ENCODE measurements at places on chromosomes 3 and 15.

GRCh38 chr3:70856414-70857162, 544.1 kb upstream of the MDFIC2 start:
- no peaks in the 10 kb centered on the region for H3K36me3 ChIP-seq
- no peak overlapping the region for H3K27ac ChIP-seq
- H3K4me3 ChIP-seq: no peak overlapping the region
- DNase-seq: no peak
- peaks cover 22% of the 10 kb centered on the region for H3K27me3 ChIP-seq

DNA sequence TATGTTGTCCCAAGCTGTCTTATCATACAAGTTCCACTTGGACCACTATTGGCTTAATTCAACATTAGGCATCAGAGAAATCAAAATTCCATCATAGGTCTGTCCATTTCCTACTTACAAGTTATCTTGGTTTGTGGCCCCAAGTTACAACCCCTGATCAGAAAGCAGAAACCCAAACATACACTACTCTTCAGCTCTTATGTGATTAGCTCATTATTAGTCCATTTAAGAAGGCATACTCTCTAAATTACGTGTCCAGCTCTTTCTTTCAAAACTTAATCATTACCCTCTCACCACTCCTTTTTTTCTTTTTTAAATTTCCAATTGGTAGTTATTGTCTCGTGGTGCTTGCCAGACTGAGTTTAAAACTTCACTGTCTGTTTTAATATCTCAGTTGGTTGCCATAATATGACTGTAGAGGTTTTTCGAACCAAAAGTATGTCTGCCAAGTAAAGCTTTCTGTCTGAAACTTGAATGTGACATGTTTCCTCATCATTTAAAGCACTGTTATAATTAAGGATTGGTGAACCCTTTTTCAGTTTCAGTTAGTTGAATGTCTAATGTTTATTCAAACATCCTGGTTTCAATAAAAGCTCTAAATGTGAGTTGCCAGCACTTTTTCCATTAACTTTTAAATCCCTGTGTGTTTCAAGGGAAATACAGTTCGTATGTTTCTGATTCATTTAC, 150.3 kb downstream of the SAMMSON start:
- no peaks in the 10 kb centered on the region for H3K27me3 ChIP-seq
- no peak for DNase-seq
- no peaks in the 10 kb centered on the region for H3K36me3 ChIP-seq
- no peak overlapping the region for H3K4me3 ChIP-seq

DNA sequence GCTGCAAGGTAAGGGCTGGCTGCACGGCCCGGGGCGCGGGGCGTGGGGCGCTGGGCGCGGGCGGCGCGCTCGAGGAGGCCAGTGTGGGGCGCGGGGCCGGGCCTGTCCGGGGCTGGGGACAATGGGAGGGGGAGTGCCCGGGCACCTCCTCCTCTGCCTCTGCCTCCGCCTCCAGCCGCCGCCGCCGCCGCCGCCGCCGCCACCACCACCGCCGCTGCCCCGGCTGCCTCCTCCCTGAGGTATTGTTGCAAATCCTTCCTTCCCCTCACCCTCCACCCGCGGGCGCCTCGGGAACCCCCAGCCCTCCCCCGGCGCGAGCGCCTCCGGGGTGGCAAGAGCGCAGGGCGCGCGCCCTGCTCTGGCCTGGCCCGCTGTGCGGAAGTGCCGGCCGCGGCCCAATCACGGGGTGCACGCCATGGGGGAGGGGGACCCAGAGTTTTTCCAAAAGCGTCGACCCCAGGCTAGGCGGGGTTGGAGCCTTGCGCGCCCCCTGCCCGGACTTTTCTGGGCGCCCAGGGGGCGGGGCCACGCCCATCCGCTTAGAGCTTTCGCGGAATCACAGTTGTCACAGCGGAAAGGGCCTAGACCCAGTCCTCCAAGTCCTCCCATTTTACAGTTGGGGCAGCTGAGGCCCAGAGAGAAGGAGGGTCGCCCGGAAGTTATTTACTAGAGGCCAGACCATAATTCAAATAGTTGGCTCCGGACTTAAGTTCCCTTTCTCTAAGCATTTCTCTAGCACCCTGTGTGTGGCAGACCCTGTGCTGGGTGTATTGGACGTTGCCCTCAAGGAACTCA, at the start of gene LPP:
TSS of gene LPP (plus strand) at position 144 of the 795 bp plus-strand sequence. CDS start 251,964 bp downstream, outside the sequence.
- peak; percentile 90 for DNase-seq
- H3K27me3 ChIP-seq: no peaks in the 10 kb centered on the region
- peak within 1 kb of the TSS; percentile 82 for H3K4me3 ChIP-seq
- peak within 1 kb of the TSS; percentile 80 for H3K27ac ChIP-seq

DNA sequence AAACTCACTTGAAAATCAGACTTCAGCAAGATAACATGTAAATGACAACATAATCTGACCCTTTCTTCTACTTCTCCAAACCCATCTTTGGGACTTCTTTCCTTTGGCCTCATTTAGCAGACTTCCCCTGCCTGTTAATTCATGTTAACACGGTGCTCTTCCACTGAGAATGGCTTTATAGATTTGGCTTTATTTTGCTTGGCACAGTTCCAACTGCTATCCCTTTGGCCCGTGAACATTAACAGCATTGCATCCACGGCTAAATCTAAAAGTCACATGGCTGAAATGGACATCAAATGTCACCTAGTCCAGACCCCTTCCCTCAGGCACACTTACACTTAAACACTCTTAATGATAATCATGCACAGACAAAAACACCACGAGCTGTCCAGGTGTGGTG, 3.8 kb downstream of the ZMAT3 start:
- H3K36me3 ChIP-seq: peaks cover 32% of the 10 kb centered on the region
- H3K4me1 ChIP-seq: peaks cover 30% of the 10 kb centered on the region
- no peak for DNase-seq
- H3K27me3 ChIP-seq: no peaks in the 10 kb centered on the region
- H3K4me3 ChIP-seq: no peak overlapping the region

GRCh38 chr3:177385831-177386301, 188.6 kb upstream of the TBL1XR1 start:
- no peaks in the 10 kb centered on the region for H3K4me1 ChIP-seq
- no peak for DNase-seq
- H3K27ac ChIP-seq: no peak overlapping the region
- H3K4me3 ChIP-seq: no peak overlapping the region

DNA sequence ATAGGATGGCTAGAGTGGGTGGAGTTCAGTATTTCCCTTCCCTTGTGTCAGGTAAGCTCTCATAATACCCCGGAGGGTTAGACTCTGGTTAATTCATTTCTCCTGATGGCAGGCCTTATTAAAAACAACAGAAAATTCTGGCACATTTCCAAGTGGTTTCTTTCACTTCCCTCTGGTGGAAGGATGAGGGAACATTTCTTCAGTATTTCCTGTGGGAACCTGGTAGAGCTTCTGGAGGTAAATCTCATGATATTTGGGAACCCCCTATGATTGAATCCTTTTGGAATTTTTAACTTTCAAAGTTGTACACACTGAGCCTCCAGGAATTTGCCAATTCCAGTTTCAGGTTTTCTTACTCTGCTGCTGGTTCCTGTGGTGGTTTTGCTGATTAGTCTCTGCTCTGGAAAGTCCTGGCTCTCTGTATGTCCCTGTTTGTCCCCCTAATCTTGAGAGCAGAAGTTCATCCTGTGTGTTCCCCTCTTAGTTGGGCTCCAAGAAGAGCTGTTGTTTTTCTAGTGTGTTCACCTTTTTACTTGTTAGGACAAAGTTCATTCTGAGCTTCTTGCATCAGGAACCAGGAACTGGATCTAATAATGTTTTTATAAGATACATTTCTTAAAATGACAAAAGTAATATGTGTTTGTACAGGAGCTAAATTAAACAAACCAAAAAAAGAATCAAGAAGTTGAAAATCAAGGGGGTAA, 12.1 kb downstream of the CHRNA7 start:
- DNase-seq: no peak
- no peaks in the 10 kb centered on the region for H3K36me3 ChIP-seq
- H3K4me1 ChIP-seq: no peaks in the 10 kb centered on the region
- H3K4me3 ChIP-seq: no peak overlapping the region

- DNase-seq: no peak
- peaks cover 13% of the 10 kb centered on the region for H3K27me3 ChIP-seq
- H3K27ac ChIP-seq: no peak overlapping the region
- H3K4me3 ChIP-seq: no peak overlapping the region
- H3K36me3 ChIP-seq: no peaks in the 10 kb centered on the region
- H3K4me1 ChIP-seq: no peaks in the 10 kb centered on the region
These were observed 19.7 kb downstream of the ALPK3 start for GRCh38 chr15:84836844-84837243.

GRCh38 chr3:7512048-7512447, 651.1 kb downstream of the GRM7 start:
- no peaks in the 10 kb centered on the region for H3K4me1 ChIP-seq
- no peaks in the 10 kb centered on the region for H3K27me3 ChIP-seq
- H3K4me3 ChIP-seq: no peak overlapping the region
- H3K27ac ChIP-seq: no peak overlapping the region

DNA sequence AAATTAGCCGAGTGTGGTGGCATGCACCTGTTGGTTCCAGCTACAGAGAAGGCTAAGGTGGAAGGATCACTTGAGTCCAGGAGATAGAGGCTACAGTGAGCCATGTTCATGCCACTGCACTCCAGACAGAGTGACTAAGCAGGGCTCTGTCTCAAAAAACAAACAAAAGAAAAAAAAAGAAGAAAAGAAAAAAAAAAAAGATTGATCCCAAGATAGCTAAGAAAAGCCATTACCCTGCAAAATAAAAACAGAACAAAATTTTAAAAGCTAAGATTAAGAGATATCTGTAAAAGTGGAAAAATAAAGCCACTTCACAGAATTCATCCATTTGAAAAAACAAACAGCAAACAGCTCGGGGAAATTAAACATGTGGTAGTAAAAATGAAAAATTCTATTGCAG, 23.8 kb downstream of the LRRC2 start:
- H3K4me3 ChIP-seq: no peak overlapping the region
- peaks cover 63% of the 10 kb centered on the region for H3K4me1 ChIP-seq
- H3K36me3 ChIP-seq: peaks cover 3% of the 10 kb centered on the region
- no peak overlapping the region for H3K27ac ChIP-seq

DNA sequence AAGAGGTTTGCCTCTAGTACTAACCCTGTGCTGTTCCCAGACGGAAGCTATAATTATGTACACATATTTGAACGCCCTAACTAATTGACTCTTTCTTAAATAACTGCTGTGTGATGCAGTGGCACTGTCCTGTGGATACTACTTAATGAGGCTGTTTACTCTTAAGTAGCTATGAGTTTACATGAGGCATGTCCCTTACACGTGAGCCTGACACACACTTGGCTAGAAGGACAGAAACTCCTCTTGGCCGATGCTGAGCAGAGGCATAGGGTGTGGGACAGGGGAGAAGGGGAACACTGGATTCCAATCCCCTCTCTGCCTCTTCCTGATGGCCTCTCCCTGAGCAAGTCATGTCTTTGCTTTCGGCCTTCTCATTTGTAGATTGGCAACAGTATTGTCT, 21.9 kb downstream of the EHD4 start:
- H3K4me3 ChIP-seq: no peak overlapping the region
- no peak for DNase-seq
- H3K27me3 ChIP-seq: no peaks in the 10 kb centered on the region
- H3K36me3 ChIP-seq: peaks cover 8% of the 10 kb centered on the region

- H3K36me3 ChIP-seq: no peaks in the 10 kb centered on the region
- H3K27me3 ChIP-seq: peaks cover 36% of the 10 kb centered on the region
- peaks cover 6% of the 10 kb centered on the region for H3K4me1 ChIP-seq
- H3K4me3 ChIP-seq: no peak overlapping the region
These were observed 92.4 kb upstream of the THBS1 start for GRCh38 chr15:39488516-39488915.

DNA sequence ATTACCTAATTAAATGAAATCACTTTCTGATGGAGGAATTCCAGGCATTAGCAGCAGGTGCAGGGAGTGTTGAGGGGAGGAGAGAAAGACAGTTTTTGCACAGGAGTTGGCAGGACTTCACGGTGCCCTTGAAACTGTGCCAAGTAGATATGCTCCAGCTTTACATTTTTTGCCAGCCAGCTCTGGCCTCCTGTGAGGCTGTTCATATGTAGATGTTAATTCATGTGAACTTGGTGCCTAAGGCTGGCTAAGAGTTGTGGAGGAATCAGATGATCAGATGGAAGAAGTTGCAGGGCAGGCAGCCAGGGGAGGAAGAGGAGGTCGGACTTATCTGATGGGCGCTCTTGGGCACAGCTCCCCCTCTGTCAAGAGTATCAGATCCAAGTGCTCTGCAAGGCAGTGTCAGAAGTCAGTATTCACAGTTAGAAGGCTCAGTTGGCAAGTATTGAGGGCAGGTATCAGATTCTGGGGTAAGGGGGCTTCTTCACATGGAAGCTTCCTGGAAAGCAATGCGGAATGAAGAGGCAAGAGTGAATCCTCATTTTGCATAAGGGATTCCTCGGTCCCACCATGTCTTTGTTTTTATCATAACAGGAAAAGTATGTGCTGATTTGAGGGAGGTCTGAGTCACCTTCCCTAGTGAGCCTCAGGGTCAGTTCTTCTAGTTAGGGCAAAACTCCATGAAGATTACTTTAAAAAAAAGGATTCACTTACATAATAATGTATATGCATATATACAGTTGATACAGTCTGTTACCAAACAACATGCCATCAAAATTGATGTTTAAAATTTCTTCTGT, 172.6 kb upstream of the UMPS start:
- H3K36me3 ChIP-seq: no peaks in the 10 kb centered on the region
- H3K4me1 ChIP-seq: peaks cover 14% of the 10 kb centered on the region
- H3K27me3 ChIP-seq: peaks cover 82% of the 10 kb centered on the region

- no peaks in the 10 kb centered on the region for H3K36me3 ChIP-seq
- no peak overlapping the region for H3K27ac ChIP-seq
- no peaks in the 10 kb centered on the region for H3K4me1 ChIP-seq
- H3K27me3 ChIP-seq: peaks cover 7% of the 10 kb centered on the region
These were observed 231.7 kb downstream of the CPNE4 start for GRCh38 chr3:131803113-131803512.

- DNase-seq: no peak
- no peaks in the 10 kb centered on the region for H3K36me3 ChIP-seq
- no peaks in the 10 kb centered on the region for H3K4me1 ChIP-seq
- no peaks in the 10 kb centered on the region for H3K27me3 ChIP-seq
- H3K27ac ChIP-seq: no peak overlapping the region
These were observed 898.2 kb downstream of the MCTP2 start for GRCh38 chr15:95129574-95129973.

- peaks cover 17% of the 10 kb centered on the region for H3K27me3 ChIP-seq
- no peak overlapping the region for H3K27ac ChIP-seq
- H3K36me3 ChIP-seq: no peaks in the 10 kb centered on the region
- DNase-seq: no peak
- H3K4me1 ChIP-seq: peaks cover 1% of the 10 kb centered on the region
- H3K4me3 ChIP-seq: no peak overlapping the region
These were observed 25.3 kb downstream of the ACSBG1 start for GRCh38 chr15:78208887-78209645.

DNA sequence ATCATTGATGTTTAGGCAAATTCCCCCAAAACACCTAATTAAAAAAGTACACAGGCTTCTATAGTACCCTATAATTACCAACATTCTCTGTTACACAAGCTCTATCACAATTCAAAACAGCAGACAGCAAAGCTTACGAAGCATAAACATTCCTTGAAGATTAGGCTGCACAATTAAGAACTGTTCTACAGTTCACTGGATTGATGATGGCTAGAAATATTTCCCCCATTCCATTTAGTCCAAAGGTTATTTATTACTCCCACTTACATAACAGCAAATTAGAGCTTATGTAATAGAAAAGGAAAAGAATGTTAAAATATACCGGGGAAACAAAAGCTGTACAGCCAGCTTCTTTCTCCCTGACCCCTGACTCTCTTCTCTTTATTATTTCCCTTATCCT, 49.3 kb downstream of the UACA start:
- H3K4me1 ChIP-seq: peaks cover 5% of the 10 kb centered on the region
- peaks cover 15% of the 10 kb centered on the region for H3K27me3 ChIP-seq
- H3K4me3 ChIP-seq: no peak overlapping the region
- no peak for DNase-seq

- no peaks in the 10 kb centered on the region for H3K36me3 ChIP-seq
- DNase-seq: no peak
- no peaks in the 10 kb centered on the region for H3K4me1 ChIP-seq
These were observed 201.6 kb downstream of the SEMA6D start for GRCh38 chr15:47918877-47919276.

- no peak overlapping the region for H3K27ac ChIP-seq
- H3K4me1 ChIP-seq: no peaks in the 10 kb centered on the region
- no peak for DNase-seq
These were observed 100.2 kb downstream of the LRIG1 start for GRCh38 chr3:66400411-66401156.

All from activated CD8-positive, alpha-beta memory T cell treated with anti-CD3 and anti-CD28 coated beads, Interleukin-2, amount 10 ng/mL, durations not matched to agents 7 days and 5 days (primary cell).